Testis (tissue), 5 donors: ENCODE measurements at places on chromosomes 16 and 17.
A peak's percentile ranks its signal among the peaks of the same experiment; 100 is the strongest.

DNA sequence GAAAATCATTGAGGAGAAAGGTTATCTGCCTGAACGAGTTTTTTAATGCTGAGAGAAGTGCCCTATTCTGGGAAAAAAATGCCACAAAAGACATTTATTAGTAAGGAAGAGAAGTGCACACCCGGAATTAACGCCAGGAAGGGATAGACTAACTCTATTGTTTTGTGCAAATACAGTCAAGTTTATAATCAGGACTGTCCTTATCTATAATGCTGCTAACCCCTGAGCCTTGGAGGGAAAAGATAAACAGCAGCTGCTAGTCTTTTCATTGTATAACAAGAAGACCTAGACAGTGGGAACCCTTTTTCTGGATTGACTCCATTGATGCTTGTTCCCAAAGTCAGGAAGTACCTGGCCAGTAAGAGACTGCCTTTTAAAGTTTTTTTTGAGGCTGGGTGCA is 26.5 kb downstream of the BCAS3 start:
- no peak for DNase-seq

DNA sequence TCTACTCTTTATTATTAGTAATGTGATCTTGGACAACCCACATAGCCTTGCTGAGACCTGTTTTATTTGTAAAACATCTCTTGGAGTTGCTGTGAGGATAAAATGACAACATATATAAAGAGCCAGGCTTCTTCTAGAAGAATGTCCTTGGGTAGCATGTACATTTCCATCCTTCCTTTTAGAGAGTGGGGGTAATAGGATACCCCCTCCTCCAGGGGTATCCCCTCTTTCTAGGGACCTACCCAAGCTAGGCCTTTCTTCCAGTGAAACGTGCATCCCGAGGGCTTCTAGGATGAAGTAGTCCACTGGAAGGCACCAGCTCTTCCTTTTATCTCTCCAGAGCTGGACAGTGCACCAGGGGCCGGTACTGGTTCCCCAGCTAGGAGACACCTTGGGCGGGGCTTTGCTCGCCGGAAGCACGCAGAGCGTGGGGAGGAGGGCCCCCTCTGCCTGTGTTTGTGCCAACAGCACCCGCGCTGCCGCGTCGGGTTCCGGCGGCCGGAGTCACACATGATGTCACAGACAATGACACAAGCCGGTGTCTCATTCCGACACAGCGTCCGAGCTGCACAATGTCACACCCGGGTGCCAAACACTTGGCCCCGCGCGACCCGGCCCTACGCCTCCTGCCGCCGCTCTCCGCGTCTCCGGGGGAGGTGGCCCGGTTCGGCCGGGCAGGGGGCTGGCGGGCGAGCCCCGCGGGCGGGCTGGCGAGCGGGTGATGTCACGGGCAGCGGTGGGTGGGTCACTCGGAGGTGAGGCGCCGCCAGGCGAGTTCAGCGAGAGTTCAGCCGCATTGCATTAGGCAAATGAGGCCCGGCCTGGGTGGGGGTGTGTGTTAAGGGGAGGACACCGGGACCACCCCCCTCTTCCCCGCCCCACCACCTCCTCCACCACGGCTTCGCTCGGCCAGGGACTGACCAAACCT is 23.4 kb downstream of the GJD3 start:
- peak; percentile 93 for DNase-seq

GRCh38 chr17:39002991-39003715 is 36.0 kb upstream of the FBXO47 start:
- DNase-seq = peak; percentile 60

GRCh38 chr17:67994817-67995569 is 1.3 kb downstream of the C17orf58 start:
- no peak for DNase-seq

GRCh38 chr17:16929757-16930520 is 42.0 kb downstream of the TNFRSF13B start:
- no peak for DNase-seq

GRCh38 chr17:64155129-64155528 is 25.2 kb upstream of the ERN1 start:
- DNase-seq = no peak
